ENCODE measurements at places on chromosomes 2 and 18.

DNA sequence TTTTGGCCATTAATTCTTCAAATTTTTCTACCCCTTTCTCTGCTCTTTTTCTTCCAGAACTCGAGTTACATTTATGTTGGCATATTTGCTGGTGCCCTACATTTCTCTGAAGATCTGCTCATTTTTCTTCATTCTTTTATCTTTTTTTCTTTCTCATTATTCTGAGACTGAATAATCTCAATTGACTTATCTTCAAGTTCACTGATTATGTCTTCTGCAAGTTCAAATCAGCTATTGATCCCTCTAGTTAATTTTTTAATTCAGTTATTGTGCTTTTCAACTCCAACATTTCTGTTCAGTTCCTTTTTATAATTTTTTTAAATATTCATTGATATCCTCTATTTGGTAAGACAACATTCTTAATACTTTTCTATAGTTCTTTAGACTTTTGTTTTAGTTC is 3.2 kb downstream of the CFAP210 start:
- DNase-seq: no peak

GRCh38 chr2:56714400-56714799 is 530.6 kb downstream of the CCDC85A start:
- no peak for DNase-seq

GRCh38 chr18:36194600-36195315 is 7.5 kb downstream of the MOCOS start:
- DNase-seq: no peak

DNA sequence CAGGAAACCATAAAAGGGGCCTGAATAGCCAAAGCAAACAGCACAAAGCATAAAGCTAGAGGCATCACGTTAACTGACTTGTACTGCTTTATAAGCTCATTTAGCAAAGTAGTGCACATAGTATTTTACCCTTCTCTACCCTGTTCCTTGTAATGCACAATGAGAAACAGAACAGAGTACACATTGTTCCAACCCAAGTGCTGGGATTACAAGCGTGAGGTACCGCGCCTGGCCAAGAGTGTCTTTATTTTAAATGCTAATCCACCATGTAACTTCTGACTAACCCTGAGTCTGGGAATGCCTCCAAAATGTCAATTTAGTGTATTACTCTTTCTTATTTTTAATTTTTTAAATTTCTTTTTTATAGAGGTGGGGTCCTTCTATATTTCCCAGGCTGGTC is 46.4 kb upstream of the STON1 start:
- DNase-seq: no peak

DNA sequence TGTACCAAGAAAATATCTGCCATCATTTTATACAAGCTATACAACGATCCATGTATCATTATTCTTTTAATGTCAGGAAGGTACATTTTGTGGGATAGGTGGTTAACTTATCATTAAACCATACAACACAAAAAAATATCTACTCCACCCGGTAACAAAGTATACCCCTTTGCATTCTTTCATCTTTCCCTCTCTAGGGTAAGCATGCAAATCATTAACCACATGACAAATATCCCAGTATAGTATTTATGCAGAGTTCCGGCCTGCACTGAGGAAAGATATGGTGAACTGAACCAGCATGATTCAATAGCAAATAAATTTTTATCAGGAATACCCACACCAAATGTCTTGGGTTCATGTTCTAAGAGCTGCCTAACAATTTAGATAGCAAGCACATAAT is 22.5 kb upstream of the SULT1C2 start:
- no peak for DNase-seq

GRCh38 chr2:232771870-232772269 is 4.5 kb downstream of the KCNJ13 start:
- no peak for DNase-seq

Data from cortex of kidney (tissue), 1 donor.